ENCODE measurements at places on chromosomes 13 and 19. TPM values are rescaled to one million over a fixed set of nuclear protein-coding genes. Genes with fewer than 3 reads are reported as not detected.

Gene RAX2
- total RNA-seq, result not detected

Gene GPC5
- 0.29 TPM for total RNA-seq

Gene NCAN
- 0.05 TPM for total RNA-seq

Gene ZNF253
- total RNA-seq, result 12.9 TPM

Gene SIGLEC11
- not detected for total RNA-seq

Gene C19orf73
- 1.4 TPM for total RNA-seq

Gene RAB3A
- 4.3 TPM for total RNA-seq

Gene ZNF264
- total RNA-seq, result 18.9 TPM

Gene ARHGAP33
- 39.3 TPM for total RNA-seq

Gene PALM
- 0.17 TPM for total RNA-seq

Measured in activated CD4-positive, alpha-beta memory T cell treated with anti-CD3 and anti-CD28 coated beads for 36 hours (primary cell).